Activated gamma-delta T cell treated with Interleukin-2 at 50 U/mL for 16 hours (primary cell): ENCODE measurements at places on chromosomes 3 and 15.

DNA sequence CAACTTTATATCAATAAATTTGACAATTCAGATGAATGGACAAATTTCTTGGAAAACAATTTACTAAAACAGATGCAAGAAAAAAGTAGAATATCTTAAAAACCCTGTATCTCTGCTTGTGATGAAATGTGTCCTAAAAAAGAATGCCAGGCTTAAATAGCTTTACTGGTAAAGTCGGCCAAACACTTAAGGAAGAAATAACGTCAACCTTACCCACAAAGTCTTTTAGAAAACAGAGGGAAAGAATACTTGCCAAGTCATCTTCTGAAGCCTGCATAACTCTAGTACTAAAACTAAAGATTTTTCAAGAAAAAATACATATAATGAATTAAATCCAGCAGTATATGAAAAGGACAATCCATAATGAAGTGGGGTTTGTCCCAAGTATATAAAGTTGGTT, 111.1 kb downstream of the RASA2 start:
- DNase-seq = no peak

- no peak for DNase-seq
These were observed 152.7 kb downstream of the CD47 start for GRCh38 chr3:107938143-107938542.

DNA sequence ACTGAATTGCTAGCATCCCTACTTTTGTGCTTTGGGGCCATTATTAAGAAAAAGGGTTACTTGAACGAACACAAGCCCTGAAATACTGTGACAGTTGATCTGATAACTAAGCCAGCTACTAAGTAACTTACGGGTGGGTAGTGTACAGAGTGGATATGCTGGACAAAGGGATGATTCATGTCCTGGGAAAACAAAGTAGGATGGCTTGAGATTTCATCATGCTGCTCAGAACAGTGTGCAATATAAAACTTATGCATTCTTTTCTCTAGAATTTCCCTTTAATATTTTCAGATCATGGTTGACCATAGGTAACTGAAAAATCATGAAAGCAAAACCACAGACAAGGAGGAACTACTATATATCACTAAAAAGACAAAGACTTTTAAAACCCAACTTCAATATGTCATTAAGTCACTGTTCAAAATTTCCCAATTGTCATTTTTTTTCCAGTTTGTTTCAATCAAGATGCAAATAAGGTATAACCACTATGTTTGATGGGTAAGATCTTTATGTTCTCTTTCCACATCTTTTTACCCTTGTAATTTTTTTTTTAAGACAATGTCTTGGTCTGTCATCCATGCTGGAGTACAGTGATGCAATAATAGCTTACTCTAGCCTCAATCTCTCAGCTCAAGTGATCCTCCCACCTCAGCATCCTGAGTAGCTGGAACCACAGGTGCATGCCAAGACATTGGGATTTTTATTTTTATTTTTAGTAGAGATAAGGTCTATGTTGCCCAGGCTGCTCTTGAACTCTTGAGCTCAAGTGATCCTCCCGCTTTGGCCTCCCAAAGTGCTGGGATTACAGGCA, 67.7 kb downstream of the IFT80 start:
- no peak for DNase-seq

DNA sequence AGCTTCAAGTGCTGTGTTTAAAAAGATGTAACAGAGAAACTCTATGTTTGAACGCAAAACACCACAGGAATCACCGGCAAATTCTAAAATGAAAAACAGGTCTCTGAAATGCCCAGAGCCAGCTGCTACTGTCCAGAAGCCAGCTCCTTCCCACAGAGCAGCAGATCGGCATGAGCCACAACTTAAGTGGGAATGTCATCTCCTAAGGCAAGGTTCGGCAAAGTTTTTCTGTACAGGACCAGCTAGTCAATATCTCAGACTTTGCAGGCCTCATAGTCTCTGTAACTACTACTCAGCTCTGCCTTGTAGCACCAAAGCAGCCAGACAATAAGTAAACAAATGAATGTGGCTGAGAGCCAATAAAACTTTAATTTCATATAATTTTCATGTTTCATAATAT, 4.9 kb downstream of the PLOD2 start:
- no peak for DNase-seq

DNA sequence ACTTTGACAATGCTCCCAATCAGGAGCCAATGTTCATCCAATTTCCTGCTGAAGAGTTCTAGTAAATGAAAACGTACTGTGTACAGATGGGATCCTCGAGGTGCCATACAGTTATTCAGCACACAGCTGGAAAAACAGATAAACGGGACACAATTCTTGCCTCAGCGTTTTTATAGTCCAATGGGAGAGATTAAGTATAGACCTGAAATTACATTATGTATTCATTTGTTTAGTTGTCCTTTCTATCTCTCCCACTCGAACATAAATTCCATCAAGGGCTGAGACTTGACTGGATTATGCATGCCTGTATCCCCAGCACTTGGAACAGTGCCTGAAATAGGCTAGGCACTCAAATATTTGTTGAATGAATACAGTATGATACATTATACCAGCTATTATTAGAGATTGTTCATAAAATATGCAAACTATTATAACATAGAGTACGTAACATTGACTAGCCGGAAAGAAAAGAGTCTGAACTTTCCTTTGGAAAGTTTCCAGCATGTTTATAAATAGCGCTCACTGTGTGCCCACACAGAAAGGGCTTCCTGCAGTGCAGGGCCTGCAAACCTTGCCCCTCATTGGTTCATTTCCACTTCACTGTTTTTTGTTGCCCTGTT, 27.4 kb upstream of the SNTN start:
- DNase-seq = no peak

DNA sequence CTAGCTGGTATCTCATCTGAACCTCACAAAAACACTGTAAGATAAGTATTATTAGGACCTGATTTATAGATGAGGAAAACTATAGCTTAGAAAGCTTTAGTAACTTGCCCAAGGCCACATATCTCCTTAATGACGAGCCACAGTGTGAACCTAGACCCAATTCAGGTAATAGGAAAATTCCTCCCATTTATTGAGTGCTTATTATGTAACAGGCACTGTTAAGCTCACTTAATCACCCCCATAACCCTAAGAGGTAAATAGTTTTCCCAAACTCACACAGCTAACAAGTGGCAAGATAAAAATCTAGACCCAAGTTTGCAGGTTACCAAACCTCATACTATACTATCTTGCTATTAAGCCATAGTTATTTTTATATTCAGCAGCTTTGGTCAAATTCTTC, 7.9 kb downstream of the WDR5B start:
- DNase-seq = no peak

DNA sequence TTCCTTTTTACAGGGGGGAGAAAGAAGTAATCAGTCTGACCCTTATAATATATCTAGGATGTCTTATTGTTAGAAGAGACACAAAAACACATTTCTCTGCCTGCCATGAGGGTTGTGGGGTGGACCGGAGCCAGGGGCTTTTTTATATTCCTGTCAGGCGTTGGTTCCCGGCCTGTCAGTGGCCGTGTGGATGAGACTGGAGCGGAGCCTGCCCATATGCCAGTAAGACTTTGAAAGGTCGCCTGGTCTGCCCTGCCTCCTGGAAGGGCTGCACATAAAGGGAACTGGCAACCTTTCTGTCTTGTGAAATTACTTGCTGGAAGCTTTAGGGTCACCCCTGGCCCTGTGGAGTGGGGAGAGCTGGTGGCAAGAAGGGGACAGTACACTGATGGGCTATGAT, 34.7 kb downstream of the MAP3K13 start:
- no peak for DNase-seq

- DNase-seq = no peak
These were observed 112.7 kb downstream of the PROS1 start for GRCh38 chr3:93861017-93861416.

GRCh38 chr15:38674448-38674847, 109.8 kb upstream of the RASGRP1 start:
- no peak for DNase-seq

GRCh38 chr3:32972482-32973146, 21.2 kb downstream of the CCR4 start:
- no peak for DNase-seq

- DNase-seq = no peak
These were observed 114.3 kb upstream of the MEF2A start for GRCh38 chr15:99451484-99451883.
